Colonic mucosa (tissue), 4 donors: ENCODE measurements at places on chromosomes 4 and X.

GRCh38 chr4:122658818-122659295, 38.0 kb upstream of the IL21 start:
- DNase-seq: no peak

DNA sequence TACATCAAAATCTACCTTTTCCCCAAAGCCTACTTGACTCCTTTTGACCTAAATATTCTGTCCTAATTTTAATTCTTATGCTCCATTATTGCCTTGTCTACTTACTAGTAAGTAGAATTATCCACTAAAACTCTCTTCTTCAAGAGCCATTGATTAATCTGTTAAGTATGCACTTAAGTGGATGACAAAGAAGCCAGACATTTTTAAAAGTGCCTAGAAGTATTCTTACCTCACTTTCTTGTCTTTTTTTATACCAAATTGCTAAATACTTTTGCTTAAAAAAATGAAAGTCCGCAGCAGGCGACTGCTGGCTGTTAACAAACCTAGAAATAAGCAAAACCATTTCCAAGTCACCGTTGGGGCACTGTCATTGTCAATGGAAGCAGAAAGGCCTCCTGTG, 20.1 kb upstream of the FRMPD4 start:
- no peak for DNase-seq

GRCh38 chr4:1993169-1993516, 15.6 kb downstream of the NELFA start:
- DNase-seq: no peak

DNA sequence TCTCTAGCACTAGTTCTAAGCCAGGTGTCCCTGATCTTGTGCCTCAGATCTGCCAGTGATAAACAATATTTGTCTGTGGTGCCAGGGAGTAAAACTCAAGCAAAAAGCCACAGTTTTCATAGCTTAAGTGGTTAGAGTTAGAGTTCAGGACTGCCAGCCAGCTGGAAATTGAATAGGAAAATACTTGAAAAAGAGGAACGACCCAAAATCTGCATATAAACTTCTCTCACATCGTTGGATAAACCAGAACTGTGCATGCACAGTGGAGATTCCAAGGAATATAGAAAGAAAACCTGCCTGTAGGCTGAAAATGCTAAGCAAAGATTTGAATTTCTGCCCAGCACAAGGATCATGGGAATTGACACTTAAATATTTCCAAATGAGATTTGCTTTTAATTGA, 35.0 kb upstream of the GNPDA2 start:
- DNase-seq: no peak

DNA sequence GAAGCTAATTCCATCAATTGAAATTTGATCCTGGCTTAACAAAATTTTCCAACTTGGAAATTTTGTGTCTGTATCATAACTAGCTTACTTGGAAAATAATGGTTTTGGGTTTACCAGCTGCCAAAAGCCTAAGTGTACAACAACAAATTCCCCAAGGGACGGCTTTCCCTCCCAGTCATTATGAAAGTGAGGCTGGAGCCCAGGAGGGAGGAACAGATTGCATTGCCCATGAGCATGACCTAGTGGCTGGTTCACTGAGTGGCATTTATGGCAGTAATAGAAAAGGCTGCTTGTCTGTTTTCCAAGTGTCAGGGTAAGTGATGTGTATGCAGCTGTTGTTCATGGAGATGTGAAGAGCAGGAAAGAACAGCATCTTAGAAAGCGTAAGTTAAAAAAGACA, 70.8 kb upstream of the HHIP start:
- no peak for DNase-seq

DNA sequence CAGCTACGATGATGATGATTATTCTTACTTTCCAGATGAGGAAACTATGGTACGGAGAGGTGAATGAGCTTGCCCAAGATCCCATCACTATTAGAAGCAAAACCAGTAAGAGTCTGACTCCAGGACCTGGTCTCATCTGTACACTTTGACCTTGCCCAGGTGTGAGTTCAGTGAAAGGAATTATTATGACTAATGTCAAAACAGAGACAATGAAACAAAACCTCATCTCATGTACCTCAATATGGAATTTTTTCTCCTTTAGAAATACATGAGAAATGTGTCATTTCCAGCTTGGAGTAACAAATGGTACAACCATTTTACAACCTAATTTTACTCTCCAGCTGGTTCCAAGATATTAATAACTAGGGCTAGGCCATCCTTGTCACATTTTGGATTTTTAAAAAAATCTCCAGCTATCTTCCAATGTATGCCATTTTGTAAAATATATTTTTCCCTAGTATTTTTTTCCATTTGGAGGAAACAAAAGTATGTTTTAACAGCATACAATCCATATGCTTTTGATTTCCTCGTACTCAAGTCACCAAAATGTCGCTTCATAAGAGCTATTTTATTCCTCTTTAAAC, 213.8 kb downstream of the PTTG2 start:
- no peak for DNase-seq

GRCh38 chrX:139530550-139530949, at the start of gene F9:
Gene F9, plus strand, starts transcription at chrX:139530739. Its CDS starts 26 bp downstream, at chrX:139530765.
- DNase-seq: no peak

DNA sequence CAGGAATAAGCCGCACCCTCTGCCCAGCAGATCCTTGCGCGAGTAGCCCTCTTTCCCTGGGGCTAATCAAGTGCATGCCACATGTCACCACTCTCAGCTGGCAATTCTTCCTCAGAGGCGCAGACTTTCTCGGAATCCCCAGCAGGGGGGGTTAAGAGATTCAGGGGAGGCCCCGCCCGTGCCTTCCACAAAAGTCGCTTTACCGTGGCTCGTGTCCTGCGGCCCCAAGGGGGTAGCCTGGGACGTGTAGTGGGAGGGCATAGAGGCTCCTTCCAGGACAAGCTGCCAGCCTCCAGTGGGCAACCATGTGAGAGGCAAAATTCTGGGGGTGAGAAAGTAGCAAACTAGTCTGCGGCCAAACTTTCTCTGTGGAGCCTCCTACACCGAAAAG, 652 bp downstream of the SRPX start:
- DNase-seq: peak; percentile 53

DNA sequence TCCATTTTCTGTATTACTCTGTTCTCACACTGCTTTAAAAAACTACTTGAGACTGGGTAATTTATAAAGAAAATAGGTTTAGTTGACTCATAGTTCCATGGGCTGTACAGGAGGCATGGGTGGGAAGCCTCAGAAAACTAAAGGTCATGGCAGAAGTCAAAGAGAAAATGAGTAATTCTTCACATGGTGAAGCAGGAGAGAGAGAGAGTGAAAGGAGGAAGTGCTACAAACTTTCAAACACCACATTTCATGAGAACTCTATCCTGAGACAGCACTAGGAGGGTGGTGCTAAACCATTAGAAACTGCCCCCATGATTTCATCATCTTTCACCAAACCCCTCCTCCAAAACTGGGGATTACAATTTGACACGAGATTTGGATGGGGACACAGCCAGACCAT, 108.0 kb upstream of the PBDC1 start:
- DNase-seq: no peak

DNA sequence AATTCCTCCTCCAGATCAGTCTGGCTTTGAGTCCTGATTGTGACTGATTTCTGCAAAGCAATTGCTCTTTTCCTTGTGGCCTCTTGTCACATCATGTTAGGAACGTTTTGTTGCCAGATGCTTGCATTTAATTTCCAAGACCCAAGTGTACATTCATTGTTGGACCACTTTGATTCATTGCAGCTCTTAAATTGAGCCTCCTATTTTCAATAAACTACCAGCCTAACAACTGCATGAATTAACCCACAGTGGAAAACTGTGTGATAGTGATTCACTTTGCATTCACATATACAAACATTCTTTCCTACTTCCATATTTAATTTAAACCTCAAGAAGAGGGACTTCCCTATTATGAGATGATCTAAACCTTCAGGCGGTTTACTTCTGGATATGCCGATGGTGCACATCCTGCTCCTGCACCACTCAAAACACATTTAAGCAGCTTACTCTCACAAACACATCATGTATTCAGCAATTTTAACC, 118.4 kb downstream of the AFF1 start:
- DNase-seq: no peak

DNA sequence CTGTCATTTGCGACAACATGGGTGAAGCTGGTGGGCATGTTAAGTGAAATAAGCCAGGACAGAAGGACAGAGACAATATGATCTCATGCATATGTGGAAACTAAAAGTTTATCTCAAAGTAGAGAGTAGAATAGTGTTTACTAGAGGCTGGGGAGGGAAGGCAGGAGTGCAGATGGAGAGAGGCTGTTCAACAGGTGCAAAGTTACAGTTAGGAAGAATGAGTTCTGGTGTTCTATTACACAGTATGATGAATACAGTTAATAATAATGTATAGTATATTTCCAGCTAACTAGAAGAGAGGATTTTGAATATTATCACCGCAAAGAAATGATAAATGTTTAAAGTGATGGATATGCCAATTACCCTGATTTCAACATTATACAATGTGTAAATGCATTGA, 69.8 kb downstream of the FBXL5 start:
- no peak for DNase-seq

DNA sequence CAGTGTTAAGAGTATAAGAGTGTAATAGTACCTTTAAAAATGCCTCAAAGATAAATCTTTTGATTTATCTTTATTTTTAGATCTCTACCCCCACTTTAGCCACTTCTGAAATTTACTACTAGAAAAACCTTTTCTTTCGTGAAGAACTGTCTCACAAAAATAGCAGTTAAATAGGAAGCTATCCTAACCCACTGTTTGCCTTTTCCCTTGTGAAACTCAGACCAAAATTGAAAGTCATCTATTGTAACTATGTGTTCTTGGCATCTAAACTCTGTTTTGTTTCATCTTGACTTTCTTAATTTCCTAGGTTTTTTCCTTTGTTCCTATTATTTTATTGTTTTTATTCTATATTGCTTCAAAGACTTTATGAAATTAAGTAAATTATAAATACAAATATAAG, 7.8 kb upstream of the TMEM144 start:
- no peak for DNase-seq

DNA sequence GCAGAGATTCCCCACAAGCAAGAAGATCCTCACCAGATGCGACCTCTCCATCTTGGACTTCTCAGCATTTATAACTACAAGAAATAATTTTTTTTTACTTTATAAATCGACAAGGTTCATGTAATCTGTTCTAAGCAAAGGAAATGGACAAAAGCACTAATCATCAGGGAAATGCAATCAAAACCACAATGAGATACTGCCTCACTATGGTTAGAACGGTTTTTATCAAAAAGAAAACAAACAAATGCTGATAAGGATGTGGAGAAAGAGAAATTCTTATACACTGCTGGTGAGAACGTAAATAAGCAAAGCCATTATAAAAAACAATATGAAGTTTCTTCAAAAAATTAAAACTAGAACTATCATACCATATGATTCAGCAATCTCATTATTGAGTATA, 1382.6 kb downstream of the ARAP2 start:
- DNase-seq: no peak

GRCh38 chr4:3822230-3822947, 56.2 kb downstream of the ADRA2C start:
- DNase-seq: peak; percentile 47

DNA sequence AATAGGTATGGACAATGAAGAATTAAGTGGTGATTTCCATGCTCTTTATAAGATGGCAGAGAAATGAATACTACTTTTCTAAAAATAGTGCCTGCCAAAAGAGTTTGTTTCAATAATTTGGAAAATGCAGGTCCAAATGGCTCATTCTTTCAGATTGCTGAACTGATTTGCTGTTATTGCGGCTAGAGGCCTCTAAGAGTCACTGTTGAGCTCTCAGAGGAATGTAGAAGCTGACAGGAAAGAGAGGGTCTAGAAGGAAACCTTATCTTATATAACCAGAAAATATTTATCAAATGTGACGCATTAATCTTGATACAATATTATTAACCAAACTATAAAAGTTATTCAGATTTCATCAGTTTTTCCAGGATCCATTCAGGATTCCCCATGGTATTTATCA, 65.7 kb upstream of the PAGE1 start:
- no peak for DNase-seq

- no peak for DNase-seq
Measured at GRCh38 chr4:87659247-87659931, 9.3 kb downstream of the DMP1 start.

GRCh38 chr4:24057915-24058559, 168.2 kb upstream of the PPARGC1A start:
- no peak for DNase-seq

DNA sequence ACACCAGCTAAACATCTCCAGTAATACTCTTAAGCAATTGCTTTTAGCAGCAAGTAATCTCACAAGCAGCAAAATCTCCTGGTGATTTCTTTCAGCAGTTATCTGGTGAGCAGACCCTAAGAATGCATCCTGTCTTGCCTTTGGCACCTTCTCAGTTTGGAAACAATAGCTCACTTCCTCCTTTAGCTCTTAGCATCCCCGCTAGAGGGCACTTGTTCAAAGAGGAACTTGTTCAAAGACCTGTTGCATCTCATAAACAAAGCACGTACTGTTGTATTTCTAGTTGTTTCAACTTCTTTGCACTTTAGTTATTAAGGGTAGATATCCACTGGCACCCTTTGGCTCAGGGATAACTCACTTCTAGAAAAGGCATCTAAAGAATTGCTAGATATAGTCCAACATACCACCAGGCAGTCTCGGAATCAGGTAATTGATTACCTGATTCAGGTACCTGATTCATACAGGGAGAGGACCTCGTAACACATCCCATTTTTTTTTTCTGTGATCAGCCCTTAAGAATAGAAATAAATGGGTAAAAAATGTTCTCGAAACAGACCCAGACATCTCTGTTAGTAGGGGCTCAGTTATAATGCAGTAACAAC, 81.9 kb upstream of the QRFPR start:
- peak; percentile 51 for DNase-seq

DNA sequence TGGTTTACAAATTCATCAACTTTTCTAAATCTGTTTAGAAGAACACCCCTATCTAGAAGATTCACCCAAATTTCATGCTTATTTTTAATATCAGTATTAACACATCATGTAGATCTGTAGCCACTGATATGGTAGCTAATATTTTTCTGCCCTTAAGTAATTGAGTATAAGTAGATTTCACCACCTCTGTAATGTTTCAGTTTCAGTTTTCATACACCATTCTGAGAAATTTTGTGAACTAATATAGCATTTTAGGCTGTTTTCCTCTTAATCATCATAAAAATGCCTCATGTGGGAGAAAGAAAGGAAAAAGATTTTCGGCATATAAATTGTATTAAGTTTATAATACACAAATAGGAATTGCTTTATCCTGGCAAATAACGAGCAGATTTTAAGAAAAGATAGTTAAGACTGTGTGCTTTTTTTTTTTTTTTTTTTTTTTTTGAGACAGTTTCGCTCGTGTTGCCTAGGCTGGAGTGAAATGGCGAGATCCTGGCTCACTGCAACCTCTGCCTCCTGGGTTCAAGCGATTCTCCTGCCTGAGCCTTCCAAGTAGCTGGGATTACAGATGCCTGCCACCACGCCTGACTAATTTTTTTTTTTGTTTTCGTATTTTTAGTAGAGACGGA, 21.4 kb upstream of the RBPJ start:
- no peak for DNase-seq
